AG04450 (cell line): ENCODE measurements at places on chromosomes 7 and 10.

GRCh38 chr10:49778197-49778596 lies 16.1 kb upstream of the OGDHL start:
- DNase-seq, result no peak

DNA sequence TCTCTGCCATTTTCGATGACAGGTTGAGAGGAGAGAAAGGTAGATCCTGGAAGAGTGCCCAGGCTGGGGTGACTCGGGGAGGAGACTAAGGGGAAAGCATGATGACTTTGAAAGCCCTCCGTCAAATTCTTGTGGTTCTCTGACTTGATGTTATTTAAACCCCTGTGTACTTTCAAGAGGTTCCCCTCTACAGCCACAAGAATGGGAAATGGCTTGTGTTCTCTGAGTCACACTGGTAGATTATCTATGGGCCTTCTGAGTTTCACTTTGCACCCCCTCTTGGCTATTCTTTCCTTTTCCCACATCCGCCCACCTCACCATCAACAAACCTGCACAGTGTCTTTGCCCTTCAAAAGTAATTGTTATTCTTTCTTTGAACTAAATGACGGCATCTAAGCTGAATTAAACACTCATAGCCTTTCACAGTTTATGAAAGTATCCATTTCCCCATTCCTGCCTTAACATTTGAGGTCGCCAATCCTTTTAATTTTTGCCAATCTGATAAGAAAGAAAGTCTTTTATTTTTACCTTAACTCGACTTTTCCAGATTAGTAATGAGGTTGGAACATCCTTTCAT lies 24.1 kb downstream of the PRF1 start:
- peak; percentile 45 for DNase-seq

DNA sequence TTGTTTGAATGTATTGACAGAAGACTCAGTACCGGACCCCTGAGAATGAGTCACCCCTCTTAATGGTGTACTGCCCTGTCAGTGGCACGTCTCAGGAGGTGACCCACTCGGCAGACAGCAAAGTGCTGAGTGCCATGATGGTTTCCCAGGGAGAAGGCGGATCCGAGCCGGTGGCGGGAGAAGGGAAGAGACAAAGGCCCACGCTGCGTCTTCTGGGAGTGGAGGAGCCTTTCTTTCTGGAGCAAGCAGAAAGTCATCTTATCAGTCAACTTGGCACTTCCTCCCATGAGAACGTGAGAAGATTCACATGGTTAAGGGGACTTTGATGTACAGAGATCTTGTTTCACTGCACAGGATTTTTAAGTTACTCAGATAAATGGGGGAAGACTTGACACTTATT lies 14.6 kb upstream of the PPP2R2D start:
- DNase-seq, result no peak

GRCh38 chr7:101058355-101058754 lies 26.9 kb upstream of the TRIM56 start:
- DNase-seq, result no peak

GRCh38 chr10:44975431-44976331 lies 2.9 kb downstream of the DEPP1 start:
- DNase-seq, result no peak

DNA sequence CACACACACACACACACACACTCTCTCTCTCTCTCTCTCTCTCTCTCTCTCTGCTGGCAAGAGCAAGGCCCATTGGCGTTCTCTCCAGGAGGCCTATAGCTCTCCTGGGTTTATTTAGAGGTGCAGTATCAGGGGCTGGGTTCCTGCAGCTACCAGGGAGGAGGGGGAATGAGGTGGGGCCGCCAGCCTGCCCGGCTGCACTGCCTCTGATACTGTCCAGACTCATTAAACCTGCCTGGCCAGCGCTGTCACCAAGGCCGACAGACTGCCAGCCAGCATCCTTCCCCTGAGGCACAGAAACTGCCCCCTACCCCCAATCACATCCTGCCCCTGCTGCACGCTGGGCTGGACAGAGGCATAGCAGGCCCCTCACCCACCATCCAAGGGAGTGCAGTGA lies 4.3 kb downstream of the PRRT4 start:
- DNase-seq, result no peak

DNA sequence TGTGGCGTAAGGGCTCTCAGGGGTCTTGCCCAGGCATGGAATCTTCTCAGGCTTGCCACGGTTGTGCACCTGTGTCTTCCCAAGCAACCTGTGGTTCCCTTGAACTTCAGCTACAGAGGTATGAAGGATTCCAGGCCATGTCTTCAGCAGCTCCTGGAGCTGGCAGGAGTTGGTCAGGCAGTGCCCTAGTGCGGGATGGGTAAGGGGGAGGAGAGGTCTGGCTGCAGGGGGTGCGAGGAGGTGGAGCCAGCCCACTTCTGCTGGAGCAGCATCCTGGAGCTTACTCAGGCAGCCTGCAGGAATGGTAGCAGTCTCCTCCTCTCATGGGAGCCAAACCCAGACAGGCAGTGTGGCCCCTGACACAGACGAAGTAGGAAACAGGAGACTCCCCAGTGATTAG lies 3.8 kb upstream of the TRIL start:
- no peak for DNase-seq

DNA sequence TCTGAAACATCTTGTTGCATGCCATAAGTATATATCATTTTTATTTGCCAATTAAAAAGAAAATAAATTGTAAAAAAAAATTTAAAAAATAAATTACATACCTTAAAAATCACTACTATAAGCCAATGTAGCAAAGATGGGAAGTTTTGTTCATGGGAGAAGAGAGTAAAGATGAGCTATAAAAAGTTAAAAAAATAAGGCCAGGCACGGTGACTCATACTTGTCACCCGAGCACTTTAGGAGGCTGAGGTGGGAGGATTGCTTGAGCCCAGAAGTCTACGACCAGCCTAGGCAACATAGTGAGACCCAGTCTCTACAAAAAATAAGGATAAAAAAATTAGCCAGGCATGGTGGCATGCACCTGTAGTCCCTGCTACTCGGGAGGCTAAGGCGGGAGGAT lies 8.4 kb upstream of the STK32C start:
- no peak for DNase-seq

GRCh38 chr7:16428672-16429071 lies 7.3 kb upstream of the CRPPA start:
- DNase-seq, result no peak

DNA sequence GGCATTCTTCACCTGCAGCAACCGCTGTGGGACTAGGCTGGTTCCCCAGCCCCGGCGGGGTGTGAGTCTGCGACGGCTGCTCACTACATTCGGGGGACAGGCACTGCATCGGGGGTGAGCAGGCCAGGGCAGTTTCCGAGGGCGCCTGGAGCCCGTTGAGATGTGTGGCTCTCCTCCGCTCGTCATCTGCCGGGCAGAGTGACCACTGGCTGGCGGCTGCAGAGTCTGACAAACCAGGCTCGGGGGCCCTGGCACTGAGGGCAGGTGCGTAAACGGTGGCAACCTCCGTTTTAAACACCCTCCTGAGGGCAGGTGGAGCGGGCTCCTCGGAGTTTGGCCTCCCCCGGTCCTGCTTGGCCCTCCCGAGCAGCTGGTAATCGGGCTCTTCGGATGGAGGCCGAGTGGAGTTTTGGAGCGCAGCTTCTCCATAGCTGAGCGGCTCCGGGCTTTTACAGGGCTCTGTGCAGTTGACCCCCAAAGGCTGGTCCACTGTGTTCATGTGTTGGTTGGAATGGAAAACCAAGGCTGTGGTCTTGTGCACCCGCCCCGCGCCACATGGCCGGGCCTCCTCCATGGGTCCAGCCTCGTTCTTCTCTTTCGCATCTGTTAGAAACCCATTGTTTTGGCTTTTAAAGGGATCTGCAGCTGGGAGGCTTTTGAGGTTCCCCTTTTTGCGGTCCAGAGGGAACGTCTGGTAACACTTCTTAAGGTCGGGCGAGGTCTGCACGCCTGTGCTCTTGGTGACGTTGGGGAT lies 20.9 kb downstream of the INSYN2A start:
- no peak for DNase-seq

DNA sequence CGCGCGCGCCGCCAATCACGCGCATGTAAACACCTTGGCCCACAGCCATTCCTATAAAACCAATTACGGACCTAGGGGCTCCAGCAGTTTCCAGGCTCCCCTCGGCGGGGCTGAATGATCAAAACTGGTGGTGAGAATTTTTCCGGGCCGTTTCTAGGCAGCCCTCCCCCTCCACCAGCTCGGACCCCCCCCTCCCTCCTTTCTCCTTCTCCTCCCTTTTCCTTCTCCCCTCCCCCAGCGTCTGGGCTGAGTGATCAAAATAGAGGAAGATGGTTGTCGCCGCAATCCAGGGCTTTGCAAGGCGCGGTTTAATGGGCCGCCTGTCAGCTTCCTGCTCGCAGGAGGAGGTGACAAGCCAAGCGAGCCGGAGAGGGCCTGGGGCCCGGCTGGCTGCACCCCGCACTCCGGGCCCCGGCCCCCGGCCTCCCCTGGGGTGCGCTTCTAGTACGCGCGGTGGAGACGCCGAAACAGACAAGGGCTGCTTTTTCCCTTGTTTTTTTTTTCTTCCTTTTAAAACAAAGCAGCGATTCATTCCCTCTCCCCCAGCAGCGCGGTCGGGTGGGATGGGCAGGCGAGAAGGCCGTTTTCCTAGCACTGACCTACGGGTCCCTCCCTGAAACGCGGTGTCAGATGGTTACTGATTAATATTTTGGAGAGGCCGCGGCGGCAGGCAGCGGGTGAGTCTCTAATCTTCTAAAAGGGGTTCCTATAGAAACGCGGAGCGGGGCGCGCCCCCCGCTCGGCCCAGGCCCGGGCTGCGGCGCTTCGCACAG lies 528 bp upstream of the TNRC18 start:
- peak; percentile 98 for DNase-seq

DNA sequence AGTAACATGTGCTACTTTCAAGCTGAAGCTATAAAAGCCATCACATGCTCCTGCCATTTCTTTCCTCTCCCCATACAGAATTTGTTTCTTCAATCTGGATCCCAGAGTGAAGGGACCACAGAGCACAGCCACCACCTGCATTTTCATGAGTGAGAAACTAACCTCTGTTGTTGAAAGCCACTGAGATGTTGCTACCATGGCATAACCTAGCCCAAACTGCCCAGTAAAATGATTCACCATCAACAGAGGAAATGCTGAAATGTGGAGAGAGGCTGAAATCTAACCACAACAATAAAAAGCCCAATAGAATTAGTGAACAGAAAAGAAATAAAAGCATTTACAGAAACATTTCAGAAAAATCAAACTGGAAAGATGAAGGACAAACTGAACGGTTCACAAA lies 125.2 kb downstream of the AMPH start:
- DNase-seq, result no peak

- DNase-seq, result no peak
These were observed 3.0 kb upstream of the PON1 start for GRCh38 chr7:95327356-95327755.

DNA sequence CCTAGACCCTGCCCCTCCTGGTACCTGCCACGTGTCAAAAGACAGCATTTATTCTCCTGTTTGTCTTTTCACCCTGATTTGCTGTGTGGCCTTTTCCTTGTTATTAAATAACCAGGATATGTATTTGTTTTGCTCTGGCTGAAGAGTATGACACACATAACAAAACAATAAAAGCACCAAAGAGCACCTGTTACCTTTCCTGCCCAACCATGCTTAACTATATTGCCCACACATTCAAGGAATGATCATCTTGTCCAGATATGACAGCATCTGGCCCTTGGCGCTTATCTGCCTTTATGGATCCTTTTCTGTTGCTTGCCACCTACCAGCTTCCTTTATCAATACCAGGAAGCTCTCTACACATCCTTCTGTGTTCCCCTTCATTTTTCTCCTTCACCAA lies 357.7 kb downstream of the FGFR2 start:
- no peak for DNase-seq

GRCh38 chr7:65798111-65799075 lies 74.5 kb upstream of the VKORC1L1 start:
- peak; percentile 34 for DNase-seq

DNA sequence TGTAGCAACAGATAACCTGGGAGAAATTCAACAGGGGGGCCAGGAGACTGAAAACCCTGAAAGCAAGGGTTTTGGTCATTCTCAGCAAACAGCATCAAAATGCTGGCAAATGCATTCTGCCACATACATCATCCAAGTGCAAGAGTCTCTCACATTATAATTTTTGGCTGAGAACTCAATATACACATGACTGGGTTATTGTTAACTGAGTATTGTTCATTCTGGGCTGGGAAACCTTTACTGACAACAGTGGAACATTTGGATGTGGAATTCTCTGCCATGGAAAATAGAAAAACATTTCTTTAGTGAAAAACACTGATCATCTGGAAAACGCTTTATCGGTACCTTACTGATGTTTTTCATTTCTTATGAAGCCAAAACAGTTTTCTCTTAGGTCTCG lies 73.1 kb upstream of the MET start:
- no peak for DNase-seq

- DNase-seq, result no peak
These were observed 27.8 kb downstream of the NKX2-3 start for GRCh38 chr10:99560277-99561126.

GRCh38 chr7:128742206-128742605 lies 3.0 kb downstream of the CALU start:
- no peak for DNase-seq

DNA sequence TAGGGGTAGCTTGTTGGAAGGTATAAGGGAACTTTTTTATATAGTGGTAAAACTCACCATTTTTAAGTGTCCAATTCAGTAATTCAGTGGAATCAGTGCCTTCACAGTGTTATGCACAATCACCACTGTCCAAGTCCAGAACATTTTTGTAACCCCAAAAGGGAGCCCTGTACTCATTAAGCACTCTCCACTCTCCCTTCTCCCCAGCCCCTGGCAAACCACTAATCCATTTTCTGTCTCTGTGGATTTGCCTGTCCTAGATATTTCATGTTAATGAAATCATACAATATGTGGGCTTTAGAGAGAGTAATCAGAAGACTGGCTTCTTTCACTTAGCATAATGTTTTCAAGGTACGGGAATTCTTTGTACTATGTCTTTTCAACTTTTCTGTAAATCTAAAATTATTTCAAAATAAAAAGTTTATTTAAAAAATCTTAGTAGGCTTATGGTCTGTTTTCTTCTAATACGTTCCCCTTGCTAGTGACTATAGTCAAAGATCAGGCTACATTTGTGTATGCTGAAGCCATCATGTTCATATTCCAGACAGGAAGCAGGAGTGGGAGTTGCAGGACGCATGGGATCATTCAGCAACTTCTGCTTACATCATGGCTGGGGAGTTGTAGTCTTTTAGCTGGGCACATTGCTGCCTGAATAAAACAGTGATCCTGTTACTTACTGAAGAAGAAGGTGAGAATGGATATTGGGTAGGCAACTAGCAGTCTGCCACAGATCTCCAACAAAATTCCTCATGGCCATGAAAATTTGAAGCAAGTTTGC lies 35.4 kb upstream of the TAX1BP1 start:
- DNase-seq, result no peak
